ENCODE measurements at places on chromosomes 4 and X.

DNA sequence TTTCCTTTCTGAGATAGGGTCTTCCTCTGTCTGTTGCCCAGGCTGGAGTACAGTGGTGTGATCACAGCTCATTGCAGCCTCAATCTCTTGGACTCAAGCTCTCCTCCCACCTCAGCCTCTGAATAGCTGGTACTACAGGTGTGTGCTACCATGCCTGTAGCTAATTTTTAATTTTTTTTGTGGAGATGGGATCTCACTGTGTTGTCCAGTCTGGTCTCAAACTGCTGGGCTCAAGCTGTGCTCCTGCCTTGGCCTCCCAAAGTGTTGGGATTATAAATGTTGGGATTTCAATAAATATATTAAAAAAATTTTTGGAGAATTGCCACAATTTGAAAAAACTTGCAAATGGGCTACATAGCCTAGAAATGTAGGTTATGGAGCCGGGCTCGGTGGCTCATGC lies 18.5 kb downstream of the RAPGEF2 start:
- DNase-seq, result no peak

DNA sequence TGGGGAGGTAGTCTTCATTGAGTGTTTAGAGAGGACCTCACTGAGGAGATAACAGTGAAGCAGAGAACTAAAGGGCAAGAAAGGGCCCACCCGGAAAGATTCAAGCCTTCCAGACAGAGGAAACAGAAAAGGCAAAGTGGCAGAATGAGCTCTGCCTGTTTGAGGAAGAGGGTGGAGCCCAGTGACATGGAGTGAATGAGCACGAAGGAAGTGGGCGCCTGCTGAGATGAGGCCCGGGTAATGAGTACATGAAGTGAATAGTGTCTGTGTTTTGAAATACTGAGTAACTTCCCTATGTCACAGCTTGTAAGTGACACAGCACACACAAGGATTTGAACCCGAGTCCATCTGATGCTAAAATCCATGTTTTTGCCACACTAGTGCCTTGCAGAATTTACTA lies 32.5 kb upstream of the TLR2 start:
- DNase-seq, result no peak

GRCh38 chrX:94058728-94059382 lies 384.8 kb downstream of the FAM133A start:
- no peak for DNase-seq

DNA sequence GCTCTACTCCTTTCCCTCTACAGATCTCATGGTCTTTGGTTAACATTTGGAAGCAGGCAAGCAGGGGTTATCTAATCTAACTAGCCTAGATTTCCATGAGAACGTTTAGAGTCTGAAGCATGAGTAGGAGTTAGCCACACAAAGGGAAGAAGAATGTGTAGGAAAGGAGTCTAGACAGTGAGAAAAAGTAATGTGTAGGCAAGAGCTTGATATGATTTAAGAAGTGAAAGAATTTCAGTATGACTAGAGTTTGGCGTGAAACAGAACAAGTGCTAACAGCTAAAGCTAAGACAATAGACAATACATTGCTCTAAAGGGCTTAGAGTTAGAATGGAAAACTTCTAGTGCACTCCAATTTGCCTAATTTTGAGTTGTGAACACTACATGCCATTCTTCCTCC lies 10.8 kb downstream of the CXCL8 start:
- no peak for DNase-seq

DNA sequence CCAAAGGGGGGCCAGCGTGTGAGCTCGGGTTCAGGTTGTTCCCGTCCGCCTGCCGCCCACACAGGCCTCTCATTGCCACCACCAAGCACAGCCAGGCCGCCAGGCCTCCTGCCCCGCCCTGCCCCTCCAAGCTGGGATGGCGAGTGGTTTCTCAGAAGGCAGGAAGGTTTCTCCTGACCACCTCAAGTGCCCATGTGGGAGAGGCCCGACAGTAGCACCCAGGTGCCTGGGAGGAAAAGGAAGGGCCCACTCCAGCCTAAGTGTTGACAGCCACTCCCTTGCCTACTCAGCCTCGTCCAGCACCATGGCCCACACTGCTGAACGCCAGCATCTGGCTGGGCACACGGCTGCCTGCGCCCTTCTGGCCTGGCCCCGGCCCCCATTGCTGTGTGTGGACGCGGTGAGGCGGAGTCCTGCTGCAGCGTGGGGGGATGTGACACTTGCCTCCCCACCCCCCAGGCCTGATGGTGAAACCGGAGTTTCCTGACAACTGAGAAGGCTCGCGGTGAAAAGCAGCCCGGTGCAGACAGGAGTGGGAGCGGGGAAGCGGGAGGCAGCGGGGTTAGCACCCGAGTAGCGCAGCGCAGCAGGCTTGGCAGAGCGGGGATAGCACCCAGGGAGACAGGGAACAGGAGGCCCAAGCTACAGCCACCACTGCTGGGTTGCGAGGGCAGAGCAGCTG lies 19.2 kb downstream of the FLNA start:
- no peak for DNase-seq

- DNase-seq, result no peak
These were observed 95.2 kb downstream of the GK start for GRCh38 chrX:30748342-30748960.

DNA sequence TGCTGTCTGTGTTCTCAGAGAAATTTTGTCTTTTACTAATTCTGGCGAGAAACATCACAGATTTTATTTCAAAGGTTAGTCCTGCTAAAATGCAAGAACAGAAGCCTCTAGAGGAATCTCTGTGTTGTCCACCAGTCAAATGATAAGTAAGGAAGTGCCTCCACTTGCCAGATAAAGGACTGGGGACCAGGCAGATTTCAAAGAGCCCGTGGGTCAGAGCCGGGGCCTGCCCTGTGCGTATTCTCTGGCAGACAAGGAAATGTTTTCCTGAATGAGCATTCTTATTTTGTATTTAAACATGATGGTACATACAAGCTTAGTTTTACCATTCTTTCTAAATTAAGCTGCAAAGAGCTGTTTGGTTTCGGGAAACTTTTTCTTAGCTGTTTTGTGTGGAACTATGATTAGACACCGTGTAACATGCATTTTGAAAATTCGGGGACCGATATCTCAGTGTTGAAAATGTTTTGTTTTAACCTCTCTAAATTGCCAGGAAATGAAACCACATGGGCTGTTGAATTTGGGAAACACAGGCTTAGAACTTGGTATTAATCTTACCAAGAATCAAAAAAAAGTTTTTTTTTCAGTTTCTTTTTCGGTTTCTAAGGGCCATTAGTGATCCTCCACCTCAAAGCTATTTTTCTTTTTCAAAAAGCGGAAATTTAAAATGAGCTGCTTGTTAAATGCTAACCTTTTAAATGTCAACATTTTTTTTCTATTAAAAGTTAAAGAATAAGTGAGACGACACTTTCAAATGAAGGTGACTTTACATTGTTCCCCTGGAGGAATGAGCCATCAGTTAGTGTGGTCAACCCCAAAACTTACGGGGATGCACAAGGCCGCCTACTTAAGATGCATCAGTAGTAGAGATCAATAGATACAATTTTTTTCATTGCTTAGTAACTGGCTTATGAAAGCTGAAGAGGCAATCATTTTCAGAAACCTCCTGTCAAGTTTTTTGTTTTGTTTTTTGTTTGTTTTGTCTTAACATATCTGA lies 89.6 kb upstream of the MTM1 start:
- no peak for DNase-seq

DNA sequence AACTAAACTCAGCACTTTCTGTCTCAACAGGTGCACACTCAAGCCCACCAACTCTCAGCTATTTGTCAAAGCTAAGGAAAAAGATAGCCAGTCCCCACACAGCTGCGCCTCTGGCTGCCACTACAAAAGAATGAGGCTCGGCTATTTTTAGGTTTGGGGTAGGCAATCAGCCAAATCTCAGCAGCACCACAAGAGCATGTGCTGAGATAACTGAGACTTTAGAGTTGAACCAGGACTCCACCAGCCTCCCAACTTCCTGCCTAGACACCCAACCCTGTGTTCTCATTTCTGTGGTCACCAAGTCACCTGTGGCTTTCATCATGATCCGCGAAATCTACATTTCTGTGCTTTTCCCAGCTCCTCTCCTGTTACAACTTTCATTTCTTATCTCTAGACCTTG lies 28.0 kb downstream of the DMD start:
- no peak for DNase-seq

GRCh38 chr4:25536564-25537320 lies 118.9 kb upstream of the SLC34A2 start:
- no peak for DNase-seq

DNA sequence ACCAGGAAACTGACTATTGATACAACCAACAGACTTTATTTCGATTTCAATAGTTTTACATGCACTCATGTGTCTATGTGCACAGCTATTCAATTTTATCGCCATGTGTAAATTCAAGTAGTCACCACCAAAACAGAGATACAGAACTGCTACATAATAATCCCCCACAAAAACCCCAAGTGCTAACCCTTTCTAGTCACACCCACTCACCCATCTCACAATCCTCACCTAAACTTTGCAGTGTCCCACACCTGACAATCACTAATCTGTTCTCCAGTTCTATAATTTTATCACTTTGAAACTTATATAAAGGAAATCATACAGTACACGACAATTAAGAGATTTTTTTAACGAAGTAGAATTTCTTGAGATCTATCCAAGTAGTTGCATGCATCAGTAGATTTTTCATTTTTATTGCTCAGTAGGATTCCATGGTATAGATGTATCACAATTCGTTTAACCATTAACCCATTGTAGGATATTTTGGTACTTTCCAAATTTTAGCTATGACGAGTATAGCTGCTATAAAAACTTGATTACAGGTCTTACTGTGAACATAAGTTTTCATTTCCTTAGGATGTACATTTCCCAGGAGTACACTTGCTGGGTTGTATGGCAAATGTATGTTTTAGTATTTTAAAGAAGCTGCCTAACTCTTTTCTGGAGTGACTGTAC lies 85.9 kb downstream of the CASK start:
- DNase-seq, result no peak

- DNase-seq, result no peak
These were observed 152.3 kb downstream of the LRBA start for GRCh38 chr4:150862829-150863228.

GRCh38 chr4:108544481-108544880 lies 75.9 kb upstream of the RPL34 start:
- DNase-seq, result no peak

DNA sequence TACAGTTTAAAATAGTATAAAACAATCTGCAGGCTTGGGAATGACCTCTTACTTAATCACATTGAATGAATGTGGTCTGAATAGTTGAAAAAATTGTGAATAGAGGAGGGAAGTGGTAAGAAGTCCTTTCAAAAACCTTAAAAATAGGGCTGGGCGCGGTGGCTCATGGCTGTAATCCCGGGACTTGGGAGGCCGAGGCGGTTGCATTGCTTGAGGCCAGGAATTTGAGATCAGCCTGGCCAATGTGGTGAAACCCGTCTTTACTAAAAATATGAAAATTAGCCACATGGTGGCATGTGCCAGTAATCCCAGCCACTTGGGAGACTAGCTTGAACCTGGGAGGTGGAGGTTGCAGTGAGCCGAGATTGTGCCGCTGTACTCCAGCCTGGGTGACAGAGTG lies 36.5 kb downstream of the HERC3 start:
- no peak for DNase-seq
